ENCODE measurements at places on chromosomes 13 and 19. TPM values are rescaled to one million over a fixed set of nuclear protein-coding genes. Genes with fewer than 3 reads are reported as not detected.

GRCh38 chr19:54266133-54266532 is 9.1 kb upstream of the LILRB5 start:
- peak; percentile 19 for DNase-seq

ERFL gene
- total RNA-seq, result 0.19 TPM

DNA sequence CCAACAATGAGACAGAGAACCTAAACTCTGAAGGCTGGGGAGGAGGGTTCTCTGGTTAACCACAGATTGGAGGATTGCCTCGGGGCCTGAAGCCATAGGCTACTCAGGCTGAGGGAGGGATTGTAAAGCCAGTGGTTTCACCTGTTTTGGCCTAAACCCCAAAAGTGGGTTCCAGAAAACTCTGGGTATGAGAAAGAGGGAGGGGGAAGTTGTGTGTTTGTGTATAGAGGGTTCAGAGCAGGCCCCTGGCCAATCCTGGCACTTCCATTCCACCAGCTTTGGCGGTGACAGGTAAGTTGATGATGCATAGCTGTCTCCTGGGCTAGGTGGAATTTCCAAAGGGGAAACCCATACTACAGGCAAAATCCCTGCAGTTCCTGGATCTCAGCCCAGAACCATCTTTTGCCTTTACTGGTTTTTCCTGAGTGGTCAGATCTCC is 13.5 kb upstream of the CCDC97 start:
- no peak for DNase-seq

- no peak for DNase-seq
Observed at GRCh38 chr13:28530729-28531076, 35.8 kb upstream of the FLT1 start.

POLR1G gene
- 18.8 TPM for total RNA-seq

DNA sequence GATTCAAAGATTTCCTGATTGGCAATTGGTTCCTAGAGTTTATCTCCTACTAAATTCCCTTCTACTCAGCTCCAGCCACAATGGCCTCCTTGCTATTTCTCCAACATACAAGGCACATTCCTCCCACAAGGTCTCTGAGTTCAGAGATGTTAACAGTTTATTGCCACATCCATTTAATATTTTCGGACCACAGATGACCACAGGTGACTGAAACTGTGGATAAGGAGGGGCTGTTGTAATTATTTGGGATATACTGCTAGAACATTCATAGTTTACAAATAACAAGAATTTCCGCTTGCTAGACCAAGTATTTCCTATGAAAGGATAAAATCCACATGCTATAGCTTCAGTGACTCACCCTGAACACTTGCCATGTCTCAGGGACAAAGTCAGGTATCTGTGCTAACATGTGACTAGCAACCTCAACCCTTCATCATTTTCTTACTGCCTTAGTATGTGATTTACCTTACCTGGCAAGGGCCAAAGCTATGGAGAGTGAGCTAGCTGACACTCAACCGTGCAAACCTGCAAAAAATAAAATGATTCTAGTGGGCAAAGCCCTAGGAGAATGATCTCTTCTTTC is 117.7 kb downstream of the TBC1D4 start:
- no peak for DNase-seq

FFAR3 gene
- not detected for total RNA-seq

GRCh38 chr13:86906127-86906874 is 764.9 kb upstream of the SLITRK5 start:
- no peak for DNase-seq

EID2 gene
- 9.7 TPM for total RNA-seq

GRCh38 chr19:35291259-35291658 is 702 bp upstream of the MAG start:
- DNase-seq, result no peak

DNA sequence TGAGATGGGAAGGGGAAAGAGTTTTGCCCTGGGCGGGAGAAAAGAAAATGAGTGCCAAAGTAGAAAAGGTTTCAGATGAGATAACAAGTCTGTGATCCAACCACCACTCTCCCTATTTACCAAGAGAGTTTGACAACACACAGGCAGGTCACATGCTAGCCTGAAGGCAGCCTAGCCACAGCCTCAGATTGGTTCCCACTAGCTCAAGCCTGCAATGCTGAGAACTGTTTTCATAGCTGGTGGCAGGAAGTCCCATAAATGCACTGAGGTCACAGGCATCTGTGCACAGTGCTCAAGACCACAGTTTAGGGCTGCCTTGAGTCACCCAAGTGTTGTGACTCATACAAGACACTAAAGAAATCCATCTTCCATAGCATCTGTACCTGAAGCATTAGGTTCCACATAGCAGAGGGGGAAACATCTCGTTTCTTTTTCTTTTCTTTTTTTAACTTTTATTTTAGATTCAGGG is 18.5 kb upstream of the POP4 start:
- DNase-seq, result peak; percentile 76

SH2D3A gene
- total RNA-seq, result 20.6 TPM

DNA sequence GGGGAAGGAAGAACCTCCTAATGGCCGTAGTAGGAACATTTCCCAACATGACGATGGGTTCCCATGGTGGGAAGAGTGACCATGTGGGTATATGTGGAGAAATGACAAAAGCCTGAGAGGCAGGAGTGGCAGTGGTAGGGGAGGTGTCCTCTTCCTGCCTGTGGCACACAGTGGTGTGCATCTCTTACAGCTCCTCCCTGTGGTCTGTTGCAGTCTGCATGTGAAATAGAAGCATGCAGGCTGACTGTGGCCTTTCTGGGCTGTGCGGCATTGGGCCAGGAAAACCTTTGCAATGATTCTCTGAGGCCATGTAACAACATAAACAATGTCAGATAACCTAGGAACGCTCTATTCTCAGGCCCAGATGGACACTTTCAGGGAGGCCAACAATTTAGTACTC is 84.0 kb downstream of the LACC1 start:
- DNase-seq, result no peak

TMPRSS9 gene
- not detected for total RNA-seq

GRCh38 chr13:73168226-73168952 is 109.6 kb downstream of the KLF5 start:
- no peak for DNase-seq

DNA sequence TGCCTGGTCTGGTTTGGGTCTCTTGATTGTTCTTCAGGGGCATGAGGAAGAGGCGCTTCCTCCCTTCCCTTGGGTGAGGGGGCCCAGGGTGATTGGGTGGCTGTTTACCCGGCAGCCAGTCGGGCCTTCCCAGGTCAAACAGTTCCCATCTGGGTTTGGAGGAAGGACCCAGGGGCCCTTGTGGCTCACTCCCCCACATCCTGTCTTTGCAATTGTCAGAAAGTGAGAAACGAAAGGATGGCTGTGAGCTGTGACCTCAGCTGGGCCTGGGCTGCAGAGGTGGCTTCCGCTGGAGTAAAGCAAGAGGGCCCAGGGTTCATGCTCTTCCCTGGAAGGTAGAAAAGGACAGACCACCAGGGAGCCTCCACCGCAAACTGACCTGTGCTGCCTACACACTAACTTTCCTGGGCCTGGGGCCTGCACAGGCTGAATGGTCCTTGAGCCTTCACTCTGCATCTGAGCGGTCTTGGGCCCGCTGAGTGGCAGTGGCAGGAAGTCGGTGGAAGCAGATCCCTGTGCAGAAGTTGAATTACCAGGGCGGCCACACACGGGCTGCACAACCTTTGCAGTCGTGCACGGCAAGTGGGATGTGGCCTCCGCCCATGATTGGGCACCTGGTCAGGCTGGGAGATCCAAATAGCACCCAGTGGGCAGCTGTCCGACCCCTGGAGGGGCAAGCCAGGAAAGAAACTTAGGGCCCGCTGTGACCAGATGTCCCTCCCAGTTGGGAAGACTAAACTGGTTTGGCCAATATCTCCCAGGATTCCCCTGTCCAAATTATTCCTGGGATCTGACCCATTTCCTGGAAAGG is 5.3 kb upstream of the CD79A start:
- DNase-seq, result peak; percentile 80

SHC2 gene
- total RNA-seq, result 0.08 TPM

GRCh38 chr13:41428155-41428554 is 29.2 kb upstream of the RGCC start:
- DNase-seq, result no peak

DNA sequence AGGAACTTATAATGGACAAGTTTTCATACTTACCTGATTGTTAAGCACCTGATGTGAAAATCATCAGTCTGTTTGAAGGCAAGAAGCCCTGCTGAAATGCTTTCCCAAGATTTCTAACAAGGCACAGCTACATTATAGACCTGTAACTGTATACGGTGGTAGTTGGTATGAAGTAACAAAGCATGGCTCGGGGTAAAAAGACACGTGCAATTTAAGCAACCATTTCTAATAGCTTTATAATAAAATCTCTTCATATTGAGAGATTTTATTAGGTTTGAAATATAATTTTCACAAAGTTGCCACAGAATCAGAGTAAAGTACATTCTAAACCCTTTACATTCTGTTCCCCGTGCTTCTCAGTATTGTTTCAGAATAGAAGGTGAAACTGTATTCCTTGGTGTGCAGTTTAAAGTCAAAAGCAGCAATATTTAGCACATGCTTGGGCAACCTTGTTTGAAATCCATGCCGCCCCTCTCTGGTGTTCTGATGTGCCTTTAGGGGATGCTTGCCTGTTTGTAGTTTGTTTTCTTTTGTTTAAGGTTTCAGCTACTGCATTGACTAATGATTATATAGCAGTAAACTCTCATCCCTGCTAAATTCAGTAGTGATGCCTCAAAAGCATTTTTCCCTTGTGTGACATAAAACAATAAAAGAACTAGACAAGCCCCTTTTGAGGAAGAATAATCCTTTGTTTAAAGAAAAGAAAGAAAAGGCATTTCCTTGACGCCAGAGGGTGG is 125.2 kb upstream of the OBI1 start:
- no peak for DNase-seq

SULT2A1 gene
- 0.16 TPM for total RNA-seq

DNA sequence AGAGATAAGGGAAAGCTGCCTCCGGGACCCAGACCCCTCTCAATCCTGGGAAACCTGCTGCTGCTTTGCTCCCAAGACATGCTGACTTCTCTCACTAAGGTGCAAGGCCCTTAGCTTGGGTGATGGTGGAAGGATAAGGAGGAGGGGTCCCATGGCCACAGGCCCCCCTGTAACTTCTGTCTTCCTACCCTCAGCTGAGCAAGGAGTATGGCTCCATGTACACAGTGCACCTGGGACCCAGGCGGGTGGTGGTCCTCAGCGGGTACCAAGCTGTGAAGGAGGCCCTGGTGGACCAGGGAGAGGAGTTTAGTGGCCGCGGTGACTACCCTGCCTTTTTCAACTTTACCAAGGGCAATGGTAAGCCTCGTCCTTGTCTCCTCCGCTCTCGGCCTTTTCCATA is 2.0 kb downstream of the CYP2F1 start:
- DNase-seq, result no peak

DNA sequence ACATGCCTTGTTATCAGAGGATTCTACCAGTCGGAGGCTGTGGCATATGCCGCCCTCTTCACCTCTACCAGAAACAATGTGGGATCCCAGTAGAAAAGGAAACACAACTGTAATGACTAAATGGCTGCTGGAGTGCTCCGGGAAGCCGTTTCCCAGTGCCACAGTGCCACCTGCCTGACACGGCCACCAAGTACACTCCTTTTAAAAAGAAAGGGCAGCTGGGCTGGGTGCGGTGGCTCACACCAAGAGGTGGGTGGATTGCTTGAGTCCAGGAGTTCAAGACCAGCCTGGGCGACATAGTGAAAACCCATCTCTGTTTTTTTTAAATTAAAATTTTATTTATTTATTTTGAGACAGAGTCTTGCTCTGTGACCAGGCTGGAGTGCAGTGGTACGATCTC is 67.3 kb downstream of the TRPM4 start:
- no peak for DNase-seq

STARD13 gene
- total RNA-seq, result 15.9 TPM

DNA sequence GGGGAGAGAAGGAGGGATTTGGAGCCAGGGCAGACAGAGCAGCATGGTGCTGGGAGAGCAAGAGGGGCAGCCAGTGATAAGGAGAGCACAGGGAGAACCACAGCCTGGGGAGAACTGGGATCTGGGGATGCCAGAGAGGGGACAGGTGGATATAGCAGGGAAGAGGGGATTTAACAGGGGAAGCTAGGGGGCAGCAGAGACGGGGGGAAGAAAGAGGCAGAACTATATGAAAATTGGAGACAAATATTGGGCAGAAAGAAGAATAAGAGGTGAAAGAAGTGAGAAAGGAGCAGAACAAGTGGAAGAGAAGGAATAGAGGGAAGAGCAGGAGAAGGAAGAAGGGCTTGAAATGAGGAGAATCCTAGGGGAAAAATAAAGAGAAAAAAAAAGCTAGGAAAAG is 6.5 kb upstream of the ZNF528 start:
- no peak for DNase-seq

DNA sequence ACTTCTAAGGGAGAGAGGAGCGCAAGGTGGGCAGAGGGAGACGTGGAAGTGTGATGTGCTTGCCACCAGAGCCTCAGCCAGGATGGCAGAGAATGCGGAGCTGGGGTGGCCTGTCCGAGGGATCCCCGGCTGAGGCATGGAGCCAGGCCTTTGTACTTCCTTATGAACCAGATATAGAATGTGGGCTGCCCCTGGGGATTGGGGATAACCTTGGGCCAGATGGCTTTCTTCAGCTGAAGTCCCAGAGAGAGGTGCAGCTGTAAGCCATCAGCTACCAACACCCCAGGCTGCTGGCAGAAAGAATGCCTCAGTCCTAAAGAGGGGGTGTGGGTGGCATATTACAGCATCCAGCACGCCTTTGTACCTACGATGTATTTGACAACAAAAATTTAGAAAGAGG is 25.5 kb upstream of the FBXO17 start:
- DNase-seq, result no peak

IGFL3 gene
- total RNA-seq, result not detected

DNA sequence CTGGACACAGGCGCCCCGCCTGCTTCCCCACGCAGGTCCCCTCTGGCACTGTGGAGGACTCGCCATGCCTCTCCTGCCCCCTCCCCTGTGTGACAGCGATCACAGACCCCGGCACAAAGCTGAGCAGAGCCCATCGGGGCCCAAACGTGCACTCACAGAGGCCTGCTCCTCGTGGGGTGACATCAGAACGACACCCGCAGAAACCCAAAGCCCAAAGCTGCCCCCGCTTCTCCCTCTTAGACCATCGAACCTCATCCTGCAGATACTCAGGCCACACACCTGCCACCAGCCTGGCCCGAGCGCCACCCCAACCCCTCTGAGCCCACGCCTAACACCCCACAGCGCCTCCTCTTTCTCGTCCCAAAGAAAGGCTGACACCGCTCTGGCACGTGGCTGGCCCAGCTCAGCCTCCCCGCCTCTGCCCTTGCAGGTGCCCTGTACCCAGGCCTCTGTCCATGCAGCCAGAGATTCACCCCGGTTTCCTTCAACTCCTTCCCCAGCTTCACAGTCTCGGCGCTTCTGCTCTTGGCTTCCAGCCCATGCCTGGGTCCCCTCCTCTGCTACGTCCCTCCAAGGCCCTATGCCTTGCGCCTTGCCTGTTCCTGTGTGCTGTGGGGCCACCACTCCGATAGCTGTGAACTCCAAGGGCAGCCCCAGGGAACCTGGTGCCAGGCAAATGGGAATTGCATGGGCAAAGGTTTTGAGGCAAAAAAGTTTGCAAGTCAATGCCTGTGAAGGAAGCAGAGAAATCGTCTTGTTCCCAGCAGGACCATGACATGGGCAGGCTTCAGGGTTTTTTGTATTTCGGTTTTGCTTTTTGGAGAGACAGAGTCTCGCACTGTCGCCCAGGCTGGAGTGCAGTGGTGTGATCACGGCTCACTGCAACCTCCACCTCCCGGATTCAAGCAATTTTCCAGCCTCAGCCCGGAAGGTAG is 831 bp upstream of the CBARP start:
- DNase-seq, result no peak
